ENCODE measurements at places on chromosomes 13 and 19.
A peak's percentile ranks its signal among the peaks of the same experiment; 100 is the strongest.

DNA sequence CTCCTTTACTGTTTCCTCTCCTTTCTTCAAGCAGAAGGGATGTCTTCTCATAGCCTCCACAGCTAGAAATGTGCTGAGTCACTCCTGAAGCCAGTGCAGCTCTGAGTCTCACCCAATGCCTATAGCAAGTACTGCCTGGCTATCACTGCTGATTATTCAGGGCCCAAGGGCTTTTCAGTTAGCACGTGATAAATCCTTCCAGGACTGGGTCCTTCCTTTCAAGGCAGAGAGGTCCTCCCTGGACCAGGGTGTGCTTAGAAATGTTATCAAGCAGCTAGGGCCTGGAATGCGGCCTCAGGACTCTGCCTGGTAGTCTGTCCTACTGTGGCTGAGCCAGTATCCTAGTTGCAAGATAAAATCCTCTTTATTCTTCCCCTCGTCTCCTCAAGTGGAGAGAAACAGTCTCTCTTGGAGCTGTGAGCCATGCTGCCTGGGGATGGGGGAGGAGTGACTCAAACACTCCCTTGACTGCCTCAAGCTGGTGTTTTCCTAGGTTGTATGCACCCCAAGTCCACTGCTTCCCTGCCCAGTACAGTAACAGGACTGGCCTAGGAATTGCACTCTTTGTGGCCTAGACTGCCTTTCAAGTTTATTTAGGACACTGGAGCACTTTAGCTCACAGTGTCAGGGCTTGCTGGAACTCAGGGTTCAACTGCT, 198.7 kb upstream of the SERP2 start:
- DNase-seq, result no peak

- DNase-seq, result no peak
Measured at GRCh38 chr19:30326393-30326710, 45.8 kb upstream of the ZNF536 start.

DNA sequence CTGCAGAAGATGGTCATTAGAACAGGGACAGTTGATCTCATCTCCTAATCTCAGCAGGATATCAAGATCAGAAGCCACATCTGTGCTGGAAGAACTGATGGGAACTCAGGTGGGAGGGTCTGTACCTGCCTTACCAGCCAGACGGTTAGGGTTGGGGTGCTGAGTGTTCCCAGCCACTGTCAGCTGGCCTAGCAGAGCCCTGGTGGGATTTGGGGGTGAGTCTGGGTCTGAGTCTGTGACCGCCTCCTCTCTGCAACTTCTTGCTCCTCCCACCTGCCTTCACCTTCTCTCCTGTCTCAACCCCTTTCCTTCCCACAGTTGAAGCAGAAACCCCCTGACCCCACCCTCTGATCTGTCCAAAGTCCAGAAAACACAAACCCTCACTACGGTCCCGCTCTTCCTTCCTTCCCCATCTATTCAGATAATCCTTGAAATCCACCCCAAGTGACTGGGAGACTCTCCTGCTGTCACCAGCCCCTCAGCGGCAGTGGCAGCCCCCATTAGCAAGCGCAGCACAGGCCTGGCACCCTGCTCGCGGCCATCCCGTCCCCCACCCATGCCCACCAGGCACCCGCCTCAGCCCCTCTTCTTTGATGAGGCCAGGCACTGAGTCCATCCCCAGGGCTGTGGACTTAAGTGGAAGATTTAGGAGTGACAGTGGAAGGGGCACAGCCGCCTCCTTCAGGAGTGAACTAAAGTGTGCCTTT, 91.9 kb upstream of the GPR183 start:
- no peak for DNase-seq

DNA sequence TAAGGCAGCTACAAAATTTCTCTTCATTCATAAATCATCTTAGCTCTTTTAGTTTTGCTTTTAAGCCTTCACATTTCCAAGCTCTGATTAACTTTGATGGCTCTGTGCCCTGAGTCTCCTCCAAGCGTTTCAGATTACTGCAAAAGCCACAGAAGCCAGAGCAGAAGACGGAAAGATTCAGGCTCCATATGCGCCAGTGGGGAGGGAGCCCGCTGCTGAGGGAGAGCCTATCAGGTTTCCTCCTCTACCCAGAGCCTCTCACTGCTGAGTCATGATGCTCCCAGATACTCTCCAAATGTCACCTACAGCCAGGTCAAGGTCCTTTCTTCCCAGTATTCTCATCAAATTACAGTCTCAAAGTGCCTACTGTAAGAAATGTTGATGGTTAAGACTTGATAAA, 193.6 kb downstream of the RAP2A start:
- DNase-seq, result no peak

GRCh38 chr19:55228403-55229031, at the start of gene TMEM86B:
Gene TMEM86B (minus strand): TSS chr19:55228763. CDS start chr19:55228741, 22 bp downstream.
- no peak for DNase-seq

GRCh38 chr19:16540948-16541347, 1.3 kb downstream of the CHERP start:
- DNase-seq, result no peak

DNA sequence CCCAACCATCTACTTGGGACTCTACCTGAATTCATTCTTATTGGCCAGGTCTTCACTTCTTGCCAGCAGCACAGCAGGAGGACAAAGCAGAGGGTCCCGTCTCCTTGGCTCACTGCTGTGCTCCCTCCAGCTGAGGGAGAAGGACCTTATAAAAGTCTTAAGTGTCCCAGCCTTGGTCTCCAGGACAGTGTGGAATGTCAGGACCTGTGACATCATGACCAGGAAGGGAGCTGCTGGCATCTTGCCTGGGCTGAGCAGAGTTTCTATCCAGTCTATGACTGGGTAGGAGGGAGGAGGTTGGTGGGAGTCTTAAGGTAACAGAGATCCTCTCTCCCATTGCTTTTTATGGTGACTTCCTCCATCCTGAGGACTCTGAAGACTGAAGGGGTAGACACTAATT, 56.6 kb upstream of the ANKRD10 start:
- DNase-seq, result no peak

GRCh38 chr19:35240327-35240726, 8.5 kb upstream of the LSR start:
- no peak for DNase-seq

GRCh38 chr19:40611096-40611495, 9.9 kb downstream of the LTBP4 start:
- no peak for DNase-seq

GRCh38 chr13:67043901-67044300, 186.2 kb downstream of the PCDH9 start:
- DNase-seq, result no peak

DNA sequence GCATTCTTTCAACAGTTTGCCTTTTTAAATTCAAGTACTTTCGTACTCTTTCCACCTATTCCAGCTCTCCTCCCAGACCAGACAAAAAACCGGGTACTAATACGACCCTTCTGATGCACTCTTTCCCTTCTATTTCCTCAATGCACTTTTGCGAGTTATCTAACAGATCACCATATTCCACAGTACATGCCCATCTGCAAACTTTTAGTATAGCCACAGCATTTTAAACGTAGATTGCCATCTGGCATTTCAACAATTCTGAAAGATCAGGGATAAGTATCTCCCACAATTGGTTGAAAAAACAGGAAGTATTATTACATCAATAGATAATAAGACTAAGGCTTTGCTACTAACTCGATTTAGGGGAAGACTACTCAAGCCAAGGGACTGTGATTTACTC, 31.5 kb downstream of the RBM26 start:
- no peak for DNase-seq

GRCh38 chr19:6425732-6426620, 1.4 kb upstream of the KHSRP start:
- DNase-seq, result peak; percentile 36

DNA sequence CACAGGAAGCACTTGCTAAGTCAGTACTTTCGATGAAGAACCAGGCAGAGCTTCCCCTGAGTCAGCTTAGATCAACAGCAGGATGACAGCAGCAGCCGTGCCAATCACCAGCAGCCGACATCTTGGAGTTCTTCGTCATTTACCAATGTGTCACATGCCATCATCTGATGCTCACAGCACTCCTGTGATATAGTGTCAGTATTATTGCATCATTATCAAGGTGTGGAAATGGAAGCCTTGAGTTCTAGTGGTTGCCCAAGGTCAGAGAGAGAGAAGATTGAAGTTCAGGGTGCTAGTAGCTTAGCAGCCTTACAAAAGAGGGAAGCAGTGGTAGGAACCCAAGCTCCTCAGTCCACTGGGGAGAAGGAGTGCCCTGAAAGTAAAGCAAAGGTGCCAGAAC, 331.5 kb downstream of the ZNF536 start:
- no peak for DNase-seq

DNA sequence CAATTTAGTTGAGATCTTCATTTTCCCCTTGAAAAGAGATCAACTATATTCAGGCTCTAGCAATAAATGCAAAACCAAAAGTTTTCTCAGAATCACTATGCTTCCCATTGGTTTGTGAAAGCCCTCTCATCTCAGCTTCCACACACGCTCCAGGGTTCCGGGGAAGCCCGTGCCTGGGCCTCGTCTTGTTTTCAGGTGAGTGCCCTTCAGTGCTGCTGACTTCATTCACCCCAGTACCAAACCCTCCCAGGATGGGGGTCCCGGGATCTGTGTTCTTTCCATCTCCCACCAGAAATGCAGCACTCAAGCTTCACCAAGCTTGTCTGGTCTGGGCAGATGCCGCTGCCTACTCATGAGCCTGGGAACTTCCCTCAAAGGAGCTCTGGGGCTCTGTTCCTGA, 97.7 kb downstream of the TEX29 start:
- no peak for DNase-seq

- DNase-seq, result no peak
Measured at GRCh38 chr19:47820410-47820809, 1.3 kb upstream of the CRX start.

GRCh38 chr19:7109678-7110289, 40.3 kb downstream of the ZNF557 start:
- DNase-seq, result no peak

DNA sequence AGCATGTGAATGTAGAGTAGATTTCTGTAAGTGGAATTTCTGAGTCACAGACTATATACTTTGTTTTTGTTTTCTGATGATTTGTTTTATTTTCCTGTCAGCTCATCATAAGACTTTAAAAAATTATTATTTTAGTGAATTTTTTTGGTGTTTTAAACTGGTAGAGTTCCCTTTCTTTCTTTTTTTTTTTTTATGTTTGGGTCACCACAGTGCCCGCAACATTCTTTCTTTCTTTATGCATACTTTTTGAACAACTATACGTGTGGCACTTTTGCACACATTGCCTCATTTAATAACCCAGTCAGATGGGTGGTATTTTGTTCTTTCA, 46.0 kb downstream of the WDFY2 start:
- no peak for DNase-seq

DNA sequence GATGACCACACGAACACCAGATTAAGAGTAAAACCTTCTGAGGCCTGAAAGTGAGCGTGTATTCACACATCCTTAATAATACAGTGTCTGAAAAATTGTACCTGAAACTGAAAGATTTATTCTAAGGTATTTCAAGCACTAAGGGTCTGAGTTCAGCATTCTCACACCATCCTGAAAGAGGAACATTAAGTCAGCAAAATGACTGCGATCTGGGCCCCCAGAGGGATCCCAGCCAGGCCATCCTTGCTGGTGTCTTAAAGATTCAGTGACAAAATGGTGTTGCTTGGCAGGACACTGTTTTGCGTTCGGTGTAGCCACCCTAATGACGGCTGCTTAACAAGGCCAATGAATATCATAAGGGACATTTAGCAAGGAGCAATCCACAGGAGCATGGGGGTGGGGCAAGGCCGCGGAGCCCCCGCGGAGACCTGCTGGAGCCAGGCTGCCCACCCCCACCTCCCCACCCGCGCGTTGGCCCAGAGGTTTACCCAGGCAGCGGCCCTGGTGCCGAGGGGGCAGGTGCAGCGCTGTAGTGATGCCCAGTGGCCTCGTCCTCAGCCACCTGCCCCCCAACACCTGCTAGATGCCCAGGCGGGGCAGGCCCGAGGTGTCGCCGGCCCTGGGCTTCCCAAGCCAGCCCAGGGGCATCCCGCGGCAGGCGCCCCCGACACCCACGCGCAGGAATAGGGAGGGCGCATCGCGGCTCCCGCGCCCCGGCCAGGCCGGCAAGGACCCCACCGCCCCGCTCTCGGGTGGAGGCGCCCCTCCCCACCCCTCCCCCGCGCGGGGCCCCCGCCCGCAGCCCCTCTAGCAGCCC, 742 bp downstream of the NALCN start:
- no peak for DNase-seq

GRCh38 chr13:74110053-74110452, 24.2 kb downstream of the KLF12 start:
- DNase-seq, result no peak

DNA sequence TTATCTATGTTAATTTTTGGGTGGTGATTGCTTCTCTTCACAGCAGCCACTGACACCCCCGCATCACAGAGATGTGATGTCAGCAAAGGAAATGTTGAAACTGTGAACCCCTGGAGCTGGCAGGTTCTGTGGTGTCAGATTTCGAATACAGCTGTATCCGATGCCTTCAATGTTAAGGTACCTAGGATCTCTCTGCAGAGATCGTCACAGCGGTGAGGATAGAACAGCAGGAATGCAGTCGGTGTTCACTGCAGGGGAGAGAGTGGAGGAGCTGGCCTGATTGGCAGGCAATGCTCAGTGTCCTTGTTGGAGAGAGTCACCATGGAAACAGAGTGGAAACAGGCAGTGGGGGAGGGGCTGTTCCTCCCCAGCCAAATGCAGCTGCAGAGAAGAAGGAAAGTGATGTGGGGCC, 79.5 kb upstream of the ZNF835 start:
- DNase-seq, result no peak

DNA sequence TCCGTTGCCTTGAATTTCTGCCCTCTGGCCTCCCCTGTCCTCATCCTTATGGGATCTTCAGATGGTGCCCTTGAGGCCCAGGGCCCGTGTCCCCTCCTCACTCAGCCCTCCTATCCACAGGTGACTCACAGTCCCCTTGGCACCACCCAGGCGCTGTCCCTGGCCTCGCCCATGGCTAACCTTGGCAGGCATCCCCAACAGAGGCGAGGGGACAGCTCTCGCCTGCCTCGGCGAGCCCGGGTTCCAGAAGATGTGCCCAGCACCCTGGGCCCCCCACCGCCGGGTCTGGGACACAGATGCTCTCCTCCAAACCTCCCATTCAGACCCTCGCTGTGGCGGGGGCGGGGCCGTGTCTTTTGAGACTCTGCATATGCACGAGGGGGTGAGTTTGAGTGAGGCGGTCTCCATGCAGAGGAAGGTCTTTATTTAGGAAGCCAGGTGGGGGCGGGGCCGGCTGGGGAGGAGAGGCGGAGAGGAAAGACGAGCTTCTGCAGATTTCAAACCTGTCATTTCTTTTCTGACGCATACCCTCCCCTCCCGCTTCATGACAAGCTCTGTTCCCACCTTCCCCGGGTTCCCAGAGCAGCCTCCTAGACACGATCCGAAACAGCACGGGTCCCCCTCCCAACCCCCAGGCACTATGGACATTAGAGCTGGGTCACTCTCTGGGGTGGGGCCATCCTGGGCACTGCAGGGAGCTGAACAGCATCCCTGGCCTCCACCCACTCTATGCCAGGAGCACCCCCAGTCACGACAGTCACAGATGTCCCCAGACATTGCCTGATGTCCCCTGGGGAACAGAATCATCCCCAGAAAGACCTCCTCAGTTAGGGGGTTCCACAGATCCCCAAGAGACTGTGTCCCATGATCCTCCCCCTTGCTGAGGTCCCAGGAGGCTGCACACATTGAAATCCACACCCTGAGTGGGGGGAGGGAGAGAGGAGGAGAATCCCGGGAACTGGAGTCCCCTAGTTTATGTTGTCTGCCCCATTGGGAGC, 48.5 kb downstream of the GNG7 start:
- DNase-seq, result no peak

- DNase-seq, result no peak
Measured at GRCh38 chr19:16428372-16429036, 43.3 kb downstream of the EPS15L1 start.

GRCh38 chr13:59728896-59729545, 434.7 kb downstream of the DIAPH3 start:
- no peak for DNase-seq
